Activated CD8-positive, alpha-beta memory T cell treated with anti-CD3 and anti-CD28 coated beads for 1 hour (primary cell): ENCODE measurements at places on chromosomes 6 and 20.

DNA sequence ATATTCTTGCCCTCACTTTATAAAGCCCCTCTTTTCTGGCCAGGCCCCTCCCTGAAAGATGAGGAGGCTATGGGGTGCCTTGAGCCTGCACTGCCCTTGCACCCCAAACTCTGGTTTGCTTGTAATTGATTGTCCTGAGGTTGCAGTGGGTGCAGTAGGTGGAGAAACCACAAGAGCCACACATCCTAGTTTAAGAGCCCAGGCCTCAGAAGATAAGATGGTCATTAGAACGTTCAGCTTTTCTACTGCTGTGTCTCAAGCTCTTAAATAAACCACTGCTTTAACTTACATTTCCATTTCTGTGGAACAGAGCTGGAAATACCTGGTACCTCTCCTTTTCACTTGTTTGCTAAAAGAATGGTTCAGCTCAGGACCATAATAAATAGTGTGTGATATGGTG is 9.0 kb downstream of the MRAP2 start:
- no peak for DNase-seq

DNA sequence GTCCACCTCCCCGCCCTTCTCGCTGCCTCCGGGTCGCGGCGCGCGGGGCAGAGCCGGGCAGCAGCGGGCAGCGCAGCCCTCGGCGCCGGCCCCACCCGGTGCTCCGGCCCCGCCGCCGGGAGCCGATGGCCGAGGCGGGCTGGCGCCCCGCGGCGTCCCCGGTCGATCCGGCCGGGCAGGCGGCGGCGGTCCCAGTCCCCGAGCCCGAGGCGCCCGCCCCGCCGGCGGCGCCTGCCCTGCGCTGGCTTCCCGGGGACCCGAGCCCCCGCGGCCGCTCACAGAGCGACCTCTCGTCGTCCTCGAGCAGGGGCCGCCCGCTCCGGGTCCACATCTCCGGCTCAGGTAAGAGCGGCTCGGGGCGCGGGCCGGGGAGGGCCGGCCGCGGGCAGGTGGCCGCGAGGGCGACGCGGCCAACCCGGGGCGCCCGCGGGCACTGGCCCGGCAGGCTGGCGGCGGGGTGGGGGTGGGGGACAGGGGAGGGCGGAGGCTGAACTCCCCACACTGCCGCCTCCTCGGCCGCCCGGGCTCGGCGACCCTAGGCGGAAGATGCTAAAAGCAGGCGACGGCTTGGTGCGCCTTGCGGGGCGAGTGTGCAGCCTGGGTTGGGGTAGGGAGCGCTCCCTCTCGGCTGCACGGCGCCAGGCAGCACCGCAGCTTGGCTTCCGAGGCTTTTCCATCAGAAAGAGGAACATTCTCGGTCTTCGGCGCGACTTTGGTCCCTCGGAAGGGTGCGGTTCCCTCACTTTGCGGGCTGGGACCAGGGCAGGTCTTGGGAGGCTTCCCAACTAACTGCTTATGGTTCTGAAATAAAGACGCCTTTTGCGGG is 25.6 kb upstream of the FUCA2 start:
- no peak for DNase-seq

DNA sequence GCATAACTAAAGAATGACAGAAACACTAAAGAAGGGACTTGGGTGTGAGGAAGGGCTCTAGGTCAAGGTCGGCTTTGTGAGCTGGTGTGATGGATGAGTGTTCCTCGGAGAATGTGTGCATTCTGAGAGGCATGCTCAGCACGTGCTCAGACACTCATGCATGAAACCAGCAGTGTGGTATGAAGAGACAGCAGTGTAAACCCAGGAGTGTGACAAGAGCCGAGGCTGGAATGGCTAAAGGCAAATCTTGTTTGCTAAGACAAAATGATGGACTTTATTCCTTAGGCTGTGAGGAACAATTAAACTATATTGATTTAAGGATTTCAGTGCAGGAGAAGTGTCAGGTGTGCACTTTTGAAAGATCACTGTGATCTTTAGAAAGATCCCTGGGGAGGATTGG is 107.4 kb upstream of the MAP7 start:
- no peak for DNase-seq

GRCh38 chr6:113481458-113481857 is 375.7 kb upstream of the MARCKS start:
- DNase-seq = no peak

GRCh38 chr20:24379484-24379927 is 89.9 kb upstream of the SYNDIG1 start:
- DNase-seq = no peak

DNA sequence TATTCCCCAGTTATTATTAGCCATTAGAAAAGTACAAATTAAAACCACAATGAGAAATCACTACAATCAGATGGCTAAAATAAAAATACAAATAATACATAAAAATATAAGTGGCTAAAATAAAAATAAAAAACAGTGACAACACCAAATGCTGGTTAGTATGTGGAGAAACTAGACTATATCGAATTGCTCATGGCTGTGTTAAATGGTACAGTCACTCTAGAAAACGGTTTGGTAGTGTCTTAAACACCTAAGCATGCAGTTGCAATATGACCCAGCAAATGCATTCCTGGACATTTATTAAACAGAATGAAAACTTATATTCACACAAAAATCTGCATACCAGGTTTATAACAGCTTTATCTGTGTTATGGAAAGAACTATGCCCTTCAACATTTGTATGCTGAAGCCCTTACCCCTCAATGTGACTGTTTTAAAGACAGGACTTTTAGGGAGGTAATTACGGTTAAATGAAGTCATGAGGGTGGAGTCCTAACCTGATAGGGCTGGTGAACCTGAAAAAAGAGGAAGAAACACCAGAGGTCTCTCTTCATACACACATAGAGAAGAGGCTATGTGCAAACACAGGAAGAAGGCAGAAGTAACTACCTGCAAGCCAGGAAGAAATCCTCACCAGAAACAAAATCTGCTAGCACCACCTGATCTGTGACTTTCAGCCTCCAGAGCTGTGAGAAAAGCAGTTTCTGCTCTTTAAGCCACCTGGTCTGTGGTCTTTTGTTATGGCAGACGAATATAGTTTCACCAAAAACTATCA is 84.9 kb downstream of the ASCC3 start:
- no peak for DNase-seq

DNA sequence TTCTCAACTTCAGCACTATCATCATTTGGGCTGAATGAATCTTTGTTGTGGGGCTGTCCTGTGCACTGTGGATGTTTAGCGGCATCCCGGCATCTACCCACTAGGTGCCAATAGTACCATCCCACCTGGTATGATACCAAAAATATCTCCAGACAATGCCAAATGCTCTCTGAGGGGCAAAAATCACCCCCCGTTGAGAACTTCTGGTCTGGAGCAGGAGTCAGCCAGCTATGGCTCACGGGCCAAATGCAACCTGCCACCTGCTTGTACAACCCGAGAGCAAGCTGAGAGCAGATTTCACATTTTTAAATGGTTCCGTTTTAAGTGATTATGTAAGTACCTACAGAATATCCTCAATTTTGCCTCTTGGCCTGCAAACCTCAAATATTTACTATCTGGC is 26.8 kb downstream of the KCNB1 start:
- no peak for DNase-seq

- DNase-seq = no peak
These were observed 232.4 kb downstream of the FOXA2 start for GRCh38 chr20:22352019-22352418.

DNA sequence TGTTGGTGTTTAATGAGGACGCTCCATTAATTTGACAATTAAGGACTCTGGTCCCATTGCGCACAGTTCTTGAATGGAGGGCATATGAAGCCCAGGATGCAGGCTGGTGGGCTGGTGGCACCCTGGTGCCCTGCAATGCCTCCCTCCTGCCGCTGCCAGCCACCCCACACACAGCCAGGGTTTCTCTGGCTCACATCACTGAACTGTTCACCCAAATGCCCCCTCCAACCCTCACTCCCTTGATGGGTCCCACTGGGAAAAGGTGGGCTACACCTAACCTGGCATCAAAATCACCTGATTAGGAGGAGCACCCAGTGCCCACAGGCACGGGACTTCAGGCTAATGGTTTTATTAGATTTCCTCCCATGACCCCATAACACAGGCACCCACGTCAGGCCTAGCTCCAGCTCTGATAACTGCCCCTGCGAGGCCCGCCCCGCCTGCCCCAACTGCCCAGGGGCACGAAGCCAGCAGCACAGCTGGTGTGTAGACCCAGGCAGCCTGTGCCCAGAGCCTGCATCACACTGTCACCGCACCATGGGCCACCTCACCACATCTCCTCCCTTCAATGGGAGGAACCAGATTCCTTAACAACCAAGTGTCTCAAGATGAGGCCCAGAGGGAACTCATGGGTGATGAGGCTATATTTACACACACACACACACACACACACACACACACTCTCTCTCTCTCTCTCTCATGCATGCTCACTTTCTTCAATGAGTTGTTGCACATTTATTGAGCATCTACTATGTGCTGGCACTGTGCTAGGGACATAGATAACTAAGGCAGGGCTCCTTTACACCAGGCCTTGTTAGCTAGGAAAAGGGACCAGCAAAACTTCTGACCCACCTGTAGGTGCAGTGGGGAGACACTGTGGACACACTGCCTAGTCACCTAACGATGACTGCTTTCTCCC is 107.3 kb downstream of the NOL4L start:
- DNase-seq = no peak

DNA sequence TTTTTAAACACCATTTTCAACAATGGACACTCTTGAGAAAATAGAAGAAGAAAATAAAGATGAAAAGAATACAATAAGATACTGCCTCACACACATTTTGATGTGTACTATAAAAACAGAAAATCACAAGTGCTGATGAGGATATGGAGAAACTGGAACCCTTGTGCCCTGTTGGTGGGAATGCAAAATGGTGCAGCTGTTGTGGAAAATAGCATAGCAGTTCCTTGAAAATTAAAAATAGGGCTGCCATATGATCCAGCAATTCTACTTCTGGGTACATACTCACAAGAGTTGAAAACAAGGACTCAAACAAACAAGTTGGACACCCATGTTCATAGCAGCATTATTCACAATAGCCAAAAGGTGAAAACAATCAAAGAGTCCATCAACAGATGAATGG is 173.0 kb downstream of the KIF16B start:
- DNase-seq = no peak

DNA sequence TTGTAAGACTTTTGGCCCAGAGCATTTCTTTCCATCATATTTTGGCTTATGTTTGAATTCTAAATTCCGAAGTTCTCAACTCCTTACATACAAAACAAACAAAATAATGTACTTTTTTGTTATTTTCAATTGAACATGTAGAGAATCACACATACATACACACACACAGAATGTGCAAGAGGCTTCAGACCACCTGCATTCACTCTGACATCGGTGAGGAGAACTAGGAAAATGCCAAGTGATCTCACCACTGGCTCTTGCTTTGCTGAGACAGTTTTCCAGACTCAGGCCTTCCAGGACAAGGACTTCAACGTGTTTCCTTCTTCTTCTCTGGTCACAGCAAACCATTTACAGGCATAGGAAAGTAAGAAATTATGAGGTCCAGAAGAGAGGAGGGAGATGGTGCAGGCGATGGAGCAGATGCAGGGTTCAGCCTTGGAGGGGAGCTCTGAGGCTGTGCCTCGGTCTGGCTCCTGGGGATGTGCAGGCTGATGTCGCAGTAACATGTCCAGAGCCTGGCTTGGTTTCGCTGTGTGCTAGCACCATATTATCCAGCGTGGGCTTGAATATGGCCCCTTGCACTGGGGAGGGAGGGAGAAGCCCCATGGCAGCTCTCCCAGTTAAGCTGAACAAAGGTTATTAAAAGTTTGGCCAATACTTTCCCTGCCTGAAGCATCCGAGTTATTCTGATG is 93.4 kb downstream of the DACT2 start:
- no peak for DNase-seq

DNA sequence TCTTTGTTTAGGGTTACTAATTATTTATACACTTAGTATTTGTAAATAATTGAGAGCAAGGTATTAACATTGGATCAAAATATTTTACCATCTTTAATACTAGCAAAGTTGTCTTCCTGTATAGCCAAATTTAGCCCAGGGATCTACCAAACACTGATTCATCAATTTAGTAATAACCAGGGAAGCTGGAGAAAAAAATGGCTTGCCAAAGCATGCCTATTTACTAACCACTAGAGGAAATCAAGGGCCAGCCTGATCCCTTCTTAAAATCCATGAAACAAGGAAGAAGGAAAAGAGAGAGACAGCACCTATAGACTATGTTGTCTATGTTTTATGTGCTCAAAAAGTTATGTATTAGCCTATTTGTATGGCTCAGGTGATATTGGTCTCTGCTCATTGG is 450.3 kb upstream of the GJE1 start:
- DNase-seq = no peak

- DNase-seq = no peak
These were observed 59.9 kb downstream of the EYA2 start for GRCh38 chr20:46954490-46955038.

- no peak for DNase-seq
These were observed 259.4 kb upstream of the STXBP5 start for GRCh38 chr6:146944809-146945208.

DNA sequence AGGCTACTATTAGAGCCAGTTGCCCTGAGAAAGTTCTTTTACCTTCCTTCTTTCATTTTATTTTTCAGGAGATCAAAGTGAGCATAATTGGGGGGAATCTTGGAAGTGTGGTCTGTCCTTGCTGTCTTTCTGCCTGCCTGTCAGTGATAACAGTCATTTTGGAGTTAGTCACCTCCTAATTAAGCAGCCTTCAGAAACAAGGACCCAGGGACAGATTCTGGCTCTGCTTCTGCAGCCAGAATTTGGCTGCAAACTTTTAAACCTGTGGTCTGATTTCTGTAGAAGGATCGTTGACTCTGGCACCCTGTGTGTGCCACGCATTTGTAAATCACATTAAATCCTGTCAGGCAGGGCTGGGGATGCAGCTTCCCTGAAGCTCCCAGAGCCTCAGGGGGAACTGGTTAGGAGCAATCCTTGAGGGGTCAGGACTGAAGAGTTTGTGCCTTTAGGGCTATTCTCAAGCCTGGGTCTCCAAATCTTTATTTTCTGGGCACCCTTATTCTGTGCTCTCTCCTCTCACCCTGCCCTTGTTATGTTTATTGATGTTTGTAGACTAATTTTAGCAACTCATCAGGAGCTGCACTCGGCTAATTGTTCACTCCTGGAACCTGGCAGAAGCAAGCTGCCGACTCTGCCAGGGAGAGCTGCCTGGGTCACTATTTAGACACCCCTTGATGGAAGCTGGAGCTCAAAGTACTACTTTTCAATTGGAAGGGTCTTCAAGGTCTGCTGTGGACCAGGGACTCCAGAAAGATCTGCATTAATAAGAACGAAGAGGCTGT is 6.8 kb downstream of the NOX3 start:
- no peak for DNase-seq

- no peak for DNase-seq
These were observed 16.2 kb downstream of the KCNB1 start for GRCh38 chr20:49466114-49466912.
